T-helper 1 cell (primary cell): ENCODE measurements at places on chromosomes 7 and 10.

GRCh38 chr7:82789883-82790609, 346.5 kb upstream of the CACNA2D1 start:
- no peak for DNase-seq

GRCh38 chr10:53508197-53508596, 735.6 kb upstream of the MBL2 start:
- DNase-seq = no peak

DNA sequence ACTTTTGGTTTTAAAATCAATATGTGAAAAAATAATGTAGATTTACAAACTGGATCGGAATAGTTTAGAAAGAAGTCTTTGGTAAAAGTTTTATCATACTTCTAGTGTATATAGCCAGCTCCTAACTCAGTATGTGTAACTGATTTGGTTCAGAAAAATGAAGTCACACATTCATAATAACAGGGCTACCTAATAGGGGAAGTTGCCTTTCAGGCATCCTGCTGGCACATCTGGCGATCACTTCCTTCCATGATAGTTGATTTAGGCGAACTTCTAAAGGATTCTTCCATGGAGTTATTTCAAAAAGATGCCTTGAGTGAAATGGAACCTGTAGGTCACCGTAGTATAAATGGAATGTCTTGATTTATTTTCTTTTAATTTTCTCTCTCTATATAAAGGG, 69.1 kb downstream of the SHH start:
- DNase-seq = no peak

- no peak for DNase-seq
Observed at GRCh38 chr7:143451746-143452145, 8.5 kb downstream of the TAS2R60 start.

DNA sequence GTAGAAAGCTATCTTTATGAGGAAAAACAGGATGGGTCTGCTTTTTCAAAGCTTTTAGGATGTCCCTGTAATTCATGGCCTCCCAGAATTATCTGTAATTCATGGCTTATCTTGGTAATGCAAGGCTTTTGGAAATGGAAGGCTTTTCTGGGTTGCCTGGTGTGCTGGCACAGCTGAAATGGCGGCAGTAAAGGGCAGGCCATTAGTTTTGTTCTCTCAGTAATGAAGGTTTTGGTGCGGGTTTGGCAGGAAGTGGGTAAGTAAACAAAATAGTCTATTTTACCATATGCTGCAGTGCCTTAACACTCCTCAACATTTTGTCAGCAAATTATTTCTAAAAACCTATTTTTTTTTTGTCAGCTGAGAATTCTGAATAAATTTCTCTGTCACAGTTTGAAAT, 69.3 kb downstream of the LRGUK start:
- no peak for DNase-seq

- DNase-seq = no peak
Observed at GRCh38 chr7:99061001-99061776, 82.7 kb downstream of the SMURF1 start.

- DNase-seq = no peak
Observed at GRCh38 chr10:66714741-66715140, 211.1 kb upstream of the LRRTM3 start.

DNA sequence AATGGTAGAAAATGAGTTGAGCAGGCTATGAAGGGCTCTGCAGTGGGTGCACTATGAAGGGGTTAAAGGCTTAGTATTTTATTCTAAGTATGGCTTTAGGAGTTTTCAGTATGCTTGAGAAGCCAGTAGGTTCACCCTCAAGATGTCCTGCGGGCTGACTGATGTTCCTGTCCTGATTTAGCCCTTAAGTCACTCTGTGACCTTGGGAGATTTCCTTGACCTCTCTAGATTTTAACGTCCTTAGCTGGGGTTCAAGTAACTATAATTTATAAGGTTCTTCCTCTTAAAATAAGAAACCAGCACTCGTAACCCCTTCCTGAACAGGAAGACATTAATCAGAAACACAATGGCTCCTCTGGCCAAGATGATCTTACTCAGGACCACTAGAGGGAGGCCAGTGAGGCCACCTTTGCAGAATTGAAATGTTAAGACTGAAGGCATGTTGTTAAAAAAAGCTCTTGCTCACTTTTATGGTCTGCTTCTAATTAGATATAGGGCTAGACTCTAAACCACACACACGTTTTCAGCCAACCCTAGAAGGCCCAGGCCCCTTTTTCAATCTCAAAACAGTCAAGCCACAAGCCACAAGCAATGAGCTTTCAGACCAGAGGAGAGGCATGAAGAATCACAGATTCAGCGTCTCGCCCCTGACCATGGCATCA, 41.9 kb downstream of the CDK1 start:
- DNase-seq = no peak

GRCh38 chr7:37713613-37714012, 30.0 kb downstream of the GPR141 start:
- no peak for DNase-seq

- no peak for DNase-seq
Observed at GRCh38 chr7:121793716-121794115, 79.2 kb upstream of the PTPRZ1 start.

DNA sequence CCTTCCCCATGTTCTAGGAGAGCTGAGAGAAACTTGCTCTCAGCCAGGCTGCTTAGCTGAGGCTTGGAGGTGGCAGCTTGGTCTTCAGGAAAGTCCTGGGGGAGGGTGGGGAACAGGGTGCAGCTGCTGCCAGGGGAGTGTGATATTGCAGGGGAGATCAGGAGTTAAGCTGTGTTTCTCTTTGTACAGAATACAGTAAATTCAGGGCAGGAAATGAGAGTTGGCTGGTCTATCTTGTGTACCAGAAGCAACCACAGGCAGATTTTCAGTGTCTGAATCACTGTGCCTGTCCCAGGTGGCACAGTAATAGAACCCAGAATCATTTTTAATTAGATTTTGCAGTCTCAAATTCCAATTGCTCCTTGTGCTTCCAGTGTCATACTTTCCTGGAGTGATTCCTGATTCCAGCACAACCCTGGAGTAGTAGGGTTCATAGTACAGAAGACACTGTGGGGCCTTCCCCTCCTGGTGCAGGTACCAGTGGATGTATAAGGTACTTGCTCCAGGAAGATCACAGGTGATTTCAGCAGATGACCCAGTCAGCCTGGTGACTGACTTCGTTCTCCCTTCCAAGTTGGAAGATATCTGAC, 94.0 kb upstream of the TARP start:
- no peak for DNase-seq

DNA sequence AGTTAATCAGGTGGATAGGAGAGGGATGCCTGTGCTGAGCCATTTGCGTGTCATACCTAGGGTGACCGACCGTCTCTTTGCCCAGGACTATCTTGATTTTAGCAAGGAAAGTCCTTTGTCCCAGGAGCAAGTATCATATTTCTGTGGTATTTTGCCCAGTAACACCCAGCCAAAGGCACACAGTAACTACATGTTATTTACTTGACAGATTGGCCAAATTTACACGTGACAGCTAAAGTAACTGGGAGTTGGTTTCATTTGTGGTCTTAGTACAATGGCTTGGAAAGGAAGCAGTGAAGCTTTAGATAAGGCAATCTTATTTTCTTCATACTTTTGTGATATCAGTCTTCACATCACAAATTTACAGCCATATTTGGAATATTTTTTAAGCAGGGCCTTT, 142.1 kb downstream of the JCAD start:
- no peak for DNase-seq

DNA sequence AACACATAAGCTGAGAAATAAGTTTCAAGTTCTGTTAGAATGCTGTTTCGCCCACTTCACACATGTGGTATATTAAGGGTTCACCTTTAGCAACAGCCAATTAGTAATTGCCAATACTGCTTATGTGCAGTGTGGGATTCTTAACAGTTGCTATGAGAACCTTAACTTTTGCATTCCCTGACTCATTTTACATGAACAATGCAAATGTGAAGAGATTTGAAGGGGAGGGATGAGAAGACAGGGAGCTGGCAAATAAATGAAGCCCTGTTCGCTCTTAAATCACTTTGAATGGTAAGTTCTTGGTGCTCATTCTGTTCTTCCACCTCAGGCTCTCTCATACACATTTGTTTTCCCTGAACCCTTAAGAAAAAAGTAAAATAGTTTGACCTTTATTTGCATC, 82.3 kb downstream of the LRRC4 start:
- DNase-seq = no peak

- DNase-seq = no peak
Observed at GRCh38 chr10:34728361-34728760, 86.7 kb downstream of the PARD3 start.

DNA sequence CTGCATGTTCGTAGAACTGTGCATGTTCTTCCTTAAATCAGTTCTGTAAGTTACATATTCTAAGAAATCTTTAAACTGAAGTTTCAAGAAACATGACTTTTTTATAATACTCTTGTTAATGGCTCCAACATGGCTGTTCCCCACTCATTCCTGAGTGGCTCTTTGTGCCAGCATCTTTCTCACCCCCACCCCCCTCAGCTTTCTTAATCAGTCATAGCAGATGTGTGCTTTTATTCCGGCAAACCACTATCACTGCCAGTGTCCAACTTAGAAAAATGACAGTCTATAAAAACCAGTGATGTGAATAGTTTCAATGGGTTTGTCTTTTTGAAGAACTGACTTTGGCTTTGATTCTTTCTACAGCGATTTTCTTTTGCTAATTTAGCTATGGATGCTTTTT, 37.6 kb downstream of the PITRM1 start:
- DNase-seq = no peak

DNA sequence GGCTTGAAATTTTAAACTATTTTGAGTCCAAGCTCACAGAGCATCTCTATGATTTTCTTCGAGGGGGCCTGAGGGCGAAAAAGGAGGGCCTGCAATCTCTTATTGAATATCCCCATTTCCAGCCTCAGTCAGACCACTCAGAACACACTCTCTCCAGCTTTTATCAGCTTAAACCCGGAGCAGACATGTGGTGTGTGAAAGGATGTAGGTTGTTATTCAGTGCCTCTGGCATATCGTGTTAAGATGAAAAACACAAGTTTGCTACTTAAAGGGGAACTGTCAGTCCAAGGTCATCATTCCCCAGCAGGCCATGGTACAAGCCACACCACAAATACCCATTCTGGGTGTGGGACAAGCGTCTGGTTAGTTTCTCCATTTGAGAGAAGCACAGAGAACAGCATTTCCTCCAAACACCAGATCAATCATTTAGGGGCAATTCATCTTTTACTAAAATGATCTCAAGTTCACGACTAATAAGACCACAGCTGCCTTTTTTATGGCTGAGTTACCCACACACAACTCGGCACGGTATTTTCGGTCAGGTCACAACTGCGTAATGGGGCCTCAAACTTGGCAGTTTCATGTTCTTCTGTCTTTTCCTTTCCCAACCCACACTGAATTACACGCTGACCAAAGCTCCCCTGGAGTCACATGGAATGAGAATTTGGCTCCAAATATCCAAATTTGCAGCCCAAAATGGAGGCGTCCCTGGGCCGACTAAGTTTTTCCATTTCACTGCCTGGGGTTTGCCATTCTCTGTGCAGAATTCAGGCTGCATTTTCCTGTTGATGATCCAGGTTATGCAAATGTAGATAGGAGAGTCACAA, 188.4 kb downstream of the SEM1 start:
- DNase-seq = no peak

GRCh38 chr7:1562597-1563051, 6.6 kb upstream of the TMEM184A start:
- DNase-seq = no peak

DNA sequence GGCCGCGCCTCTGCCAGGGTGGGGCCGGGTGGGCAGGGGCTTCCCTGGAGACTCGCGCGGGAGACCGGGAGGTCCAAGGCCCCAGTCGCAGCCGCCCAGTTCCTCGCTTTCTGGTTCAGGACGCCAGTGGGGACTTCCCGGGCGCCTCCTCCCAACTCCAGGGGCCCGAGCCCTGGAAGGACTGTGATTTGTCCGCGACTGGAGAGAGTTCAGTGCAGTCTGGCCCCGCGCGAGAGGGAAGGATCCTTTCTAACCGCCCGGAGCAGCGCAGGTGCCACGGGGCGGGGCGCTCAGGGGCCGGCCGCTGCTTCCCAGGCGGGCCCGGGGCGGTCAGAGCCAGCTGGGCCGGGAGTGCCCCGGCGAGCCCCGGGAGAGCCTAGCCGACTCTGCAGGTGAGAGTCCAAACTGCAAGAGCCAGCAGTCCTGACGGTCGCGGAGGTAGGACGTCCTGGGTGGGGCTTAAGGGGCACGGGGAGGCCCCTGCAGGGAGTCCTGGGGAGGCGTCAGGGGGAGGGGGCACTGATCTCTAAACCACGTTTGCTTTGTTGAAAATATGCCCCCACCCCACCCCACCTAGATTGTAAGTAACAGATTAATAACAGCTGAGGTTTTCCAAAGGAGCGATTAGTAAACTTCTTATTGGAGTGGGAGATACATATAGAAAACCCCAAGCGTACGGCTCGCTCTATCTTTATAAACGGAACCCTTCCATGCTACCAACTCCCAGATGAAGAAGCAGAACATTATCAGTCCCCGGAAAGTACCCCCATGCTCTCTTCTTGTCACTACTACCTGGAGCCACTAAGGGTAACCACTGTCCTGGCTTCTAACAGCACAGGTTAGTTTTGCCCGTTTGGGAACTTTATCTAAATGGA, 8.2 kb downstream of the NKX2-3 start:
- no peak for DNase-seq

DNA sequence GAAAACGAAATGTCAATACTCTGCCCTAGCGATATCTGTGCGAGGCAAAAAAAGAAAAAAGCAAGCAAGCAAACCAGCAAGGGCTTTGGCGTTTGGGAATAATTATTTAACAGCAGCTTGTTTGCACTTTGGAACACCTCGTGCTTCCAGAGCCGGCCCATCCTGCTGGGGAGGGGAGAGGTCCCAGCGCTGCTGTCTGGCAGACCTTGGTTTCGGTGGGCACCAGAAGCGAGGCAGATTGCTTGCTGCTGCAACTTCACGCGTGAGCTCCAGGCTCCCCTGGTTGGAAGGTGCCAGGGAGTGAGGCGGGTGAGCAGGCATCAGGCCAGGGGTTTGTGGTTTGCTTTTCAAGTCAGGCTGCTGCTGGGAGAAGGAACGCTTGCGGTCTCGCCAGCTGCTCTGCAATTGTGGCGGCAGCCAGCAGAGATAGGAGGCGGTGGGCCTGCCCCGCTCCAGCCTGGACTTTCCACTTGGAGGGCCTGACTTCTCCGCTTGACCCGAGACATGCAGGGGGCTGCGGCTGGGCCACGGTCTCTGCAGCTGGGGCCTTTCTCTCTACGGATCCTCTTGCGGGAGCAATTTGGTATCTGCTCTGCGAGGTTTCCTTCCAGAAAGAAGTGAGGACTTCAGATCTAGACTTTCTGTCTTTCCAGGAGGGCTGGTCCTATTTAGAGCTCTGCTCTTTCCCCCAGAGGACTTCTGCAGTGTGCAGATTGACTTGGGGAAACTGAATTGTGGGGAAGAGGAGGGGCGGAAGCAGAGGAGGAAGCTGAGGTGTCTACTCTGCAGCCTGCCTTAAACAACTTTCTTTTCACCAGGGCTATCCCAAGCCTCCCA, 131.4 kb downstream of the PRPF18 start:
- peak; percentile 20 for DNase-seq
